ENCODE measurements at places on chromosomes 7 and 10. TPM values are rescaled to one million over a fixed set of nuclear protein-coding genes. Genes with fewer than 3 reads are reported as not detected.

- H3K4me1 ChIP-seq: peaks cover 8% of the 10 kb centered on the region
- H3K36me3 ChIP-seq: peaks cover 8% of the 10 kb centered on the region
- peak overlapping the region; percentile 75 for H3K27ac ChIP-seq
Observed at GRCh38 chr10:50417886-50418830, 166.8 kb upstream of the ASAH2 start.

GRCh38 chr10:112122827-112123226 is 60.7 kb downstream of the GPAM start:
- no peak overlapping the region for H3K4me3 ChIP-seq
- H3K27ac ChIP-seq: no peak overlapping the region
- H3K27me3 ChIP-seq: no peaks in the 10 kb centered on the region

DNA sequence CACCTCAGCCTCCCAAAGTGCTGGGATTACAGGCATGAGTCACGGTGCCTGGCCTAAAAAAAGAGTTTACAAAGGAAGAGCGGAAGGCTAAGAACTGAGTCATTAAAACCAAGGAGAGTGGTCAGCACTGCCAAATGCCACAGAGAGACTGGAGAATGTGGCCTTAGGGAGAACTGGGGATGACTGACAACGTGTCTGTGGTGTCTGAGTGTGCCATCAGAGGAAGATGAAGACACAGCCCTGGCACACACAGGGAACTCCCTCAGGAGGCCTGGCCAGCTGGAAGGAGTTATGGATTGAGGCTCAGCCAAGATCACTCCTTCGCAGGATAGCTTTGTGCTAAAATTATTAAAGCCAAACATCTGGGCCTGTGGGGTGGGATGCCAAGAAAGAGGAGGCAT is 3.9 kb upstream of the INA start:
- H3K4me3 ChIP-seq: no peak overlapping the region
- no peaks in the 10 kb centered on the region for H3K27me3 ChIP-seq
- H3K27ac ChIP-seq: no peak overlapping the region
- peak; percentile 16 for DNase-seq

DNA sequence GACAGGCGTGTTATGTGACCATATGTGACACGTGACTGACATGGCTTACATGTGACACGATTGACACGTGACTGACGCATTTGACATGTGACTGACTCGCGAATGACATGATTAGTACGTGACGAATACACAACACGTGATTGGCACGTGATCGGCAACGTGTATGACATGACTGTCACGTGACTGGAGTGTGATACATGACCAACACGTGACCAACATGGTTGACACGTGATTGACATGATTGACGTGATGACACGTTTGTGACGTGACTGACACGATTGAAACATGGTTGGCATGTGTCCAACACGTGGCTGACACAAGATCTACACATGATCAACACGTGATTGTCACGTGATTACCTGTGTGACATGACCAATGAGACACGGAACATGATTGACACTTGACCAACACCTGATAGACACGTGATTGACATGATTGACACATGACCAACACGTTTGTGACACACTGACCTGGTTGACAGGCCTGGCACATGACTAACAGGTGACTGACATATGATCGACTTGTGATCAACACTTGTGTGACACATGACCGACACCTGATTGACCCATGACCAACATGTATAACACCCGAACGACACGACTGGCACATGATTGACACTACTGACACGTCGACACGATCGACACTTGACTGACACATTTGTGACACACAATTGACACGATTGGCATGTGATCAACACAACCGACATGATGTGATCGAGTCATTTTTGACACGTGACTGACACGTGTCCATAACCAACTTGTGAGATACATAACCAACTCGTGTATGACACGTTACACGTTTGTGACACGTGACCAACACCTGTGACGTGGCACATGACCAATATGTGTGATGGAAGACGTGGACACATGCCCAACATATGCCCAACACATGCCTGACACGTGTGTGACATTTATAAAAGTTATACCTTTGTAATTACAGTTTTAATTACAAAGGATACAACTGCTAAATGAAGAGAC is 21.1 kb downstream of the CRPPA start:
- H3K4me3 ChIP-seq: no peak overlapping the region
- peaks cover 78% of the 10 kb centered on the region for H3K36me3 ChIP-seq
- no peaks in the 10 kb centered on the region for H3K27me3 ChIP-seq
- no peaks in the 10 kb centered on the region for H3K4me1 ChIP-seq
- no peak overlapping the region for H3K27ac ChIP-seq
- DNase-seq: no peak

GRCh38 chr10:49034925-49035324 is 80.4 kb downstream of the VSTM4 start:
- H3K4me3 ChIP-seq: no peak overlapping the region
- H3K4me1 ChIP-seq: peaks cover 2% of the 10 kb centered on the region
- DNase-seq: no peak

GRCh38 chr10:120606051-120606764 is 149.2 kb downstream of the PLPP4 start:
- H3K4me3 ChIP-seq: no peak overlapping the region
- no peak for DNase-seq
- no peaks in the 10 kb centered on the region for H3K27me3 ChIP-seq
- H3K27ac ChIP-seq: no peak overlapping the region
- H3K4me1 ChIP-seq: no peaks in the 10 kb centered on the region

DNA sequence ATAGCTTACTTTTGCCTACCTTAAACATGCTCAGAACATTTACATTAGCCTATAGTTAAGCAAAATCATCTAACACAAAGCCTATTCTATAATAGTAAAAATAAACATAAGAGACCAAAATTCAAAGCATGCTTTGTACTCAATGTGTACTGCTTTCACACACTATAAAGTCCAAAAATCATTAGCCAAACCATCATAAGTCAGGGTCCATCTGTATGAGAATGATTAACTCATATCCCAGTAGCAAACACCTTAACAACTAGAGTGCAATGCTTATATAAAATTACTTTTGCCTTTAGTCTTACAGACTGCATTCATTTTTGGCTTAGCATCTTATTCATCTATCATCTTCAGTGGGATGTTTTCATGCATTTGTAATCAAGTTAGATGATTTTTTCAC is 49.4 kb upstream of the VWC2 start:
- no peaks in the 10 kb centered on the region for H3K36me3 ChIP-seq
- H3K4me3 ChIP-seq: no peak overlapping the region
- no peak for DNase-seq
- H3K27ac ChIP-seq: no peak overlapping the region
- H3K27me3 ChIP-seq: no peaks in the 10 kb centered on the region

DNA sequence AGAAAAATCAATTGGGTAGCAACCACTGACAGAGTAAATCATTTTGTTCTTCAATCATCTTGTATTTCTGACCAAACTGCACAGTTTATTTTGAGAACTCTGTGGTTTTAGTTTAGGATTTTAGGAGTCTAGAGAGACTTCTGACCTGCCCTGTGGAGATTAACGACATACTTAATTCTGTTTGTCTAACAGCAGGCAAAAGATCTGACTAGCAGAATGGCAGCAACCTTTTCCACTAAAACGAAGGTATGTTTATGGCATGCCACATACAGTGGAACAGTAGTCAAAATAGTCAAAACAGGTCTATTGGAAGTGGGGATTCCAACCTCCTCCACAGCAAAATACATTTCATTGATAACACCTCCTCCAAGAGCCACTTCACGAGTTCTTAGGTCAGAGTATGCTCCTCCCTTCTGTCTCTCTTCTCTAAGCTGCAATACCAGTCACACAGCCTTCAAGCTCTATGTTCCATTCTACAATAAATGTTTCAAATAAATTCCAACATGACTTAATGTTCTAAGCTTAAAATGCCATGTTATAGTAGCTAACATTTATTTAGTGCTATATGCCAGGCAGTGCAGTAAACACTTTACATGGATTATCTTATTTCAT is 34.4 kb downstream of the NRCAM start:
- no peaks in the 10 kb centered on the region for H3K36me3 ChIP-seq
- peaks cover 7% of the 10 kb centered on the region for H3K27me3 ChIP-seq
- H3K4me3 ChIP-seq: no peak overlapping the region
- H3K27ac ChIP-seq: no peak overlapping the region

GRCh38 chr10:3955493-3955892 is 170.5 kb upstream of the KLF6 start:
- DNase-seq: peak; percentile 32
- no peak overlapping the region for H3K27ac ChIP-seq
- H3K4me3 ChIP-seq: no peak overlapping the region
- peaks cover 9% of the 10 kb centered on the region for H3K27me3 ChIP-seq

DNA sequence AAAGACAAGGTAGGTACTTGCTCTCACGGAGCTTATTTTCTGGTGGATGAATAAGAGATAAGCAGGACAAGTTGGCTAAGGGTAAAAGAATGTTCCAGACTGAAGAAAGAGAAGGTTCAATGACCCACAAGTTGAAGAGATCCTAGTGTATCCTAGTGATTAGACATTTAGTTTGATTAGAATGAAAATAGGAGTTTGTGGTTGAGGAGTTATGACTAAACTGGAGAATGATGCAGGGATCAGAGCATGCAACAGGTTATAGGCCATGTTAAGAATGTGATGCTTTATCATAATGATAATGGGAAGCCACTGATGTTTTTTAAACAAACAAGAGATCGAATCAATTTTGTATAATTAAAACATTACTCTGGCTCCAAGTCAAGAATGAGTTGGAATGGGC is 357.2 kb downstream of the HPSE2 start:
- no peak overlapping the region for H3K4me3 ChIP-seq
- DNase-seq: no peak
- H3K4me1 ChIP-seq: no peaks in the 10 kb centered on the region
- no peaks in the 10 kb centered on the region for H3K36me3 ChIP-seq
- H3K27me3 ChIP-seq: no peaks in the 10 kb centered on the region
- no peak overlapping the region for H3K27ac ChIP-seq

- H3K27ac ChIP-seq: no peak overlapping the region
- no peaks in the 10 kb centered on the region for H3K36me3 ChIP-seq
- no peak for DNase-seq
- peaks cover 25% of the 10 kb centered on the region for H3K27me3 ChIP-seq
- no peak overlapping the region for H3K4me3 ChIP-seq
Observed at GRCh38 chr7:47304727-47305719, 276.9 kb downstream of the TNS3 start.

DNA sequence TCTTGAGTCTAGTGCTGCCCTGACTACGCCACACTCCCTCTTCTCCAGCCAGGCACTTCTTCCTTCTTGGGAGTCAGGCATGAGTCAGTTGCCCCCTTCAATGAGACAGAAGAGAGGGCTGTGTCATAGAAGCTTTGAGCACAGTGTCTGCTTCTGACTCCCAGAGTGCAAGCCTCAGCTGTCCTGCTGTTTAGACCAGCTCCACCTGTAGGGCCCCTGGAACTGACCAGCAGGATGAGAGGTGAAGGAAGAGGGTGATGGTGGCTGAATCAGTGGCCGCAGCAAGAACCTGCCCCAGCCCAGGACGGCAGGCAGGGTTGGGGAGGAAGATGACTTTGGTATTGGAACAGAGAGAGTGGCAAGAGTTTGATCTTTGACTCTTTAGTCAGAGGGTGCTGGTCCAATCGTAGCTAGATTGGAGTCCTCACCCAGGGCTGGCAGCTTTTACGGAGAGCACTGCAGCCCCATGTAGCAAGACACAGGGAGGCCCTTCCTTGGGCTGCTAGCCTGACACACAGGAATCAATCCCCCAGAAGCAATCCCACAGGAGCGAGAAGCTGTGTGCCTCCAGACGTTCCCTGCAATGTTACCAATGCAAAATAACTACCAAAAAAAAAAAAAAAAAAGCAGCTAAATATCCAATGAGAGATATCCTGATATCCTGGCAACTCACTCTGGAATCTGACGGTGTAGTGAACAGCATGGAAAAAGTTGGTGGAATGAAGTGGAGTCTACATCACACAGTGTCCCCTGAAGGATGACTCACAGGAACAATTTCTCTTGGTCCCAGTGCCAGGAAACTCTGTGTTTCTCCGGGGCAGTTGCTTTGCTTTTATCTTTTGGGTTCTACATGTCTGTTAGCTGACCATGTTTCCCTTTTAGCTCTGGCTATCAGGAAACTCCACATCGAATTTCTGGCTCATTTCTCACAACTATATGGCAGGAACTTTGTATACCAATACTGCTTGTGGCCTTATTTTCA is 6.9 kb downstream of the C10orf62 start:
- H3K27ac ChIP-seq: peak overlapping the region; percentile 22
- H3K27me3 ChIP-seq: no peaks in the 10 kb centered on the region
- no peak overlapping the region for H3K4me3 ChIP-seq
- H3K36me3 ChIP-seq: no peaks in the 10 kb centered on the region
- peaks cover 23% of the 10 kb centered on the region for H3K4me1 ChIP-seq

GRCh38 chr7:768881-769504 is 41.9 kb upstream of the PRKAR1B start:
- H3K4me1 ChIP-seq: peaks cover 16% of the 10 kb centered on the region
- H3K4me3 ChIP-seq: no peak overlapping the region
- peak; percentile 32 for DNase-seq
- peaks cover 79% of the 10 kb centered on the region for H3K36me3 ChIP-seq

DNA sequence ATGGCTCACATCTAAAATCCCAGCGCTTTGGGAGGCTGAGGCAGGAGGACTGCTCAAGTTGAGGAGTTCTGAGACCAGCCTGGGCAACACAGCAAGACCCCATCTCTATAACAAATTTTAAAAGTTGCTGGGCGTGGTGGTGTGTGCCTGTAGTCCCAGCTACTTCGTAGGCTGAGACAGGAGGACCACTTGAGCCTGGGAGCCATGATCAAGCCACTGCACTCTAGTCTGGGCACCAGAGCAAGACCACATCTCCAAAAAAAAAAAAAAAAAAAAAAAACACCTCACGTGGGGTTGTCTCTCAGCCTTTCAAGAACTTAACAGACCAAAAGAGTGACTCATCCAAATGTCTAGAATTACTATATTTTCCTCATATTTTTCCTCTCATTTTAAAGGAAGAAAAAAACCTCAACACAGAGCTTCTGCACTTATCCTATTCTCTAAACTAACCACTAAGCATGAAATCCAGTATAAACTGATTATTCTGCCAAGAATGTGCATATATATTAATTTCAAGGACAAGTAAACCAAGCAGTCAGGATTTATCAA is 46.3 kb downstream of the CUL2 start:
- no peak overlapping the region for H3K27ac ChIP-seq
- peaks cover 3% of the 10 kb centered on the region for H3K4me1 ChIP-seq
- peaks cover 56% of the 10 kb centered on the region for H3K36me3 ChIP-seq
- no peak for DNase-seq
- H3K4me3 ChIP-seq: no peak overlapping the region

GRCh38 chr7:93629291-93629801 is 54.8 kb upstream of the CALCR start:
- no peak overlapping the region for H3K27ac ChIP-seq
- H3K4me1 ChIP-seq: no peaks in the 10 kb centered on the region
- H3K36me3 ChIP-seq: peaks cover 5% of the 10 kb centered on the region
- H3K4me3 ChIP-seq: no peak overlapping the region

- H3K4me1 ChIP-seq: peaks cover 31% of the 10 kb centered on the region
- no peak overlapping the region for H3K4me3 ChIP-seq
- DNase-seq: peak; percentile 85
Observed at GRCh38 chr7:47227762-47228177, 354.1 kb downstream of the TNS3 start.

- H3K36me3 ChIP-seq: peaks cover 15% of the 10 kb centered on the region
- no peak for DNase-seq
- no peak overlapping the region for H3K4me3 ChIP-seq
- H3K27ac ChIP-seq: peak overlapping the region; percentile 4
- H3K27me3 ChIP-seq: no peaks in the 10 kb centered on the region
- peaks cover 18% of the 10 kb centered on the region for H3K4me1 ChIP-seq
Observed at GRCh38 chr10:29412485-29412884, 123.6 kb downstream of the LYZL1 start.

Gene TMEM130
- total RNA-seq: not detected

Gene HSPA12A
- 0.29 TPM for total RNA-seq

Gene LEP
- total RNA-seq: not detected

Gene PNLIP
- total RNA-seq: 1.1 TPM

Gene AGR2
- 0.98 TPM for total RNA-seq

Gene LRRD1
- total RNA-seq: not detected

Gene AMPH
- not detected for total RNA-seq

Gene GDF2
- 0.27 TPM for total RNA-seq

Gene SH3PXD2A
- total RNA-seq: 8.5 TPM

Gene HOXA4
- not detected for total RNA-seq
